ENCODE measurements at places on chromosomes 1 and 21.

- DNase-seq: no peak
These were observed 58.2 kb downstream of the ZNF644 start for GRCh38 chr1:90963651-90964050.

GRCh38 chr1:206982216-206982615 lies 12.0 kb upstream of the FCAMR start:
- peak; percentile 44 for DNase-seq

- DNase-seq: no peak
These were observed 3.9 kb downstream of the RNF220 start for GRCh38 chr1:44408632-44409602.

- DNase-seq: no peak
These were observed 36.6 kb downstream of the UBASH3A start for GRCh38 chr21:42440187-42440792.

- no peak for DNase-seq
These were observed 14.8 kb upstream of the GPR88 start for GRCh38 chr1:100523038-100523652.

GRCh38 chr1:37811027-37811655 lies 3.1 kb upstream of the YRDC start:
- DNase-seq: peak; percentile 73

- DNase-seq: no peak
These were observed 199.9 kb upstream of the JUN start for GRCh38 chr1:58983633-58984245.

GRCh38 chr1:183812128-183812527 lies 7.2 kb downstream of the RGL1 start:
- no peak for DNase-seq

DNA sequence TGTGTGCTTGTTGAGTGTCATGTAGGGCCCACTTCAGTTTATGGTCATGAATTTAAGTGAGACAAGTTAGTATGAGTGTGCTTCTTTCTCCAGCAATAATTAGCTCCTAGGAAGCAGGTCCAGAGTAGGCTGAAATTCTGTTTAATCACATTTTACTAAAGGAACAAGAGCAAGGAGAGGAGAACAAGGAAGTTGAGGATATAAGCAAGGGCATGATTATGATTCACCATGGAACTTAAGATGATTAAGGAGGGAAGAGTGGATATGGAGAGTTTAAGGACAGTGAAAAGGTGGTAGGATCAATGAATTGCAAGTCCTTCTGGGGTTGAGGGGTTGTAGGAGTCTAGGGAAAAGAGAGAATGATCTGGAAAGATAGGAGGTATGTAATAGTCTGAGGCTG lies 3.1 kb upstream of the DIPK1A start:
- no peak for DNase-seq

- no peak for DNase-seq
These were observed at the start of gene PLPPR5 for GRCh38 chr1:99004861-99005442. TSS of gene PLPPR5 (minus strand) at chr1:99004861. CDS start at chr1:99004671, 190 bp downstream.

GRCh38 chr1:42392255-42392654 lies 11.7 kb downstream of the RIMKLA start:
- no peak for DNase-seq

- no peak for DNase-seq
These were observed 35.6 kb downstream of the HTR6 start for GRCh38 chr1:19700079-19700777.

- no peak for DNase-seq
These were observed 17.9 kb downstream of the CSTB start for GRCh38 chr21:43758111-43758641.

GRCh38 chr21:32463367-32463766 lies 50.9 kb downstream of the EVA1C start:
- DNase-seq: no peak

Data from NCI-H1694 treated with DMSO at 0.1 percent for 48 hours (cell line).